BJ (cell line): ENCODE measurements at places on chromosomes 5 and 9. TPM values are rescaled to one million over a fixed set of nuclear protein-coding genes. Genes with fewer than 3 reads are reported as not detected.

The CREBRF gene
- 11.2 and 18.2 TPM in 2 replicates for polyA plus RNA-seq

The GFI1B gene
- 0.16 TPM in 1 of 2 replicates, not detected in the other for polyA plus RNA-seq

The GCNT1 gene
- polyA plus RNA-seq = 23.0 and 39.3 TPM in 2 replicates

The MEF2C gene
- polyA plus RNA-seq = 1.4 and 1.6 TPM in 2 replicates

The PCDHGA7 gene
- polyA plus RNA-seq = 1.8 and 3.6 TPM in 2 replicates

The PLPPR1 gene
- not detected in 2 replicates for polyA plus RNA-seq

The FGFR4 gene
- polyA plus RNA-seq = 0.10 and 0.12 TPM in 2 replicates

The CDC25C gene
- polyA plus RNA-seq = 7.8 and 8.7 TPM in 2 replicates

The TEK gene
- polyA plus RNA-seq = 0.60 and 0.71 TPM in 2 replicates

The GABRG2 gene
- polyA plus RNA-seq = not detected in 2 replicates

The C9orf153 gene
- 0.09 TPM in 1 of 2 replicates, not detected in the other for polyA plus RNA-seq

The DNAJB5 gene
- polyA plus RNA-seq = 5.2 and 6.1 TPM in 2 replicates

The LECT2 gene
- polyA plus RNA-seq = 0.10 TPM in 1 of 2 replicates, not detected in the other

The OR1J1 gene
- not detected in 2 replicates for polyA plus RNA-seq
